T-helper 17 cell (primary cell): ENCODE measurements at places on chromosomes 7 and 10.

DNA sequence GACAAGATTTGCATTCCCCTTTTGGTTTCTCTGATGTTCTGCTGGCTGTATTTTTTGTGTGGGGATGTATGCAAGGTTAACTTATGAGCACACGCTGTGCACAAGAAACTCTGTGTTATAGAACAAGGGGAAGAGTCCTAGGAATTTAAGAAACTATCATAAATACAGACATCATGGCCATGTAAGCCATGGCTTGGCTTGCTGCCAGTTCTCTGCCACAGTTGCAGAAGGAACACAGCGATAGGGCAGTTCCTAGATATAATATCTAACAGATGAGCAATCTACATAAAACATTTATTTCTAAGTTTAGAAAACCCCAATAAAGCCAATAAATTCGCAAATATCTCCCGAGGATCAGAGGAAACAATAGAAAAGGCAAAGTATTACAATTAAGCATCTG, 153.3 kb downstream of the LRRTM3 start:
- no peak for DNase-seq

DNA sequence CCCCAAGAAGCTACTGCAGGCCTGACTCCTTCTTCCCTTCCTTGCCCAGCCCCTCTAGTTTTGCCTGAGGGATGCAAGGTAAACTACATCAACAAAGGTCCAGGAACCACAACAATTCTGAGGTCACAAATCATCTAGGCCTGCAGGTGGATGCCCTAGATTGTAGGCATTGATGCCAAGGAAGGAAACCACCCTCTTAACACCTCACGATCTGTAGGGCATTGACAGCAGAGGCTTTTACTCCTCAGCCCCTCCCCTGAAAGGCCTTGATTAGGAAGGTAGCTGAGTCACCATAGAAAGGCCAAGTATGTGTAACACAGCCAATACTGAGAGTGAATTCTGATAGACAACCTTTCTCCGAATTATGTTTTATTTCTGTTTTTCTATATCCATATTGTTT, 46.7 kb upstream of the FAM3C start:
- DNase-seq = no peak

GRCh38 chr10:34789966-34790506, 25.1 kb downstream of the PARD3 start:
- no peak for DNase-seq

DNA sequence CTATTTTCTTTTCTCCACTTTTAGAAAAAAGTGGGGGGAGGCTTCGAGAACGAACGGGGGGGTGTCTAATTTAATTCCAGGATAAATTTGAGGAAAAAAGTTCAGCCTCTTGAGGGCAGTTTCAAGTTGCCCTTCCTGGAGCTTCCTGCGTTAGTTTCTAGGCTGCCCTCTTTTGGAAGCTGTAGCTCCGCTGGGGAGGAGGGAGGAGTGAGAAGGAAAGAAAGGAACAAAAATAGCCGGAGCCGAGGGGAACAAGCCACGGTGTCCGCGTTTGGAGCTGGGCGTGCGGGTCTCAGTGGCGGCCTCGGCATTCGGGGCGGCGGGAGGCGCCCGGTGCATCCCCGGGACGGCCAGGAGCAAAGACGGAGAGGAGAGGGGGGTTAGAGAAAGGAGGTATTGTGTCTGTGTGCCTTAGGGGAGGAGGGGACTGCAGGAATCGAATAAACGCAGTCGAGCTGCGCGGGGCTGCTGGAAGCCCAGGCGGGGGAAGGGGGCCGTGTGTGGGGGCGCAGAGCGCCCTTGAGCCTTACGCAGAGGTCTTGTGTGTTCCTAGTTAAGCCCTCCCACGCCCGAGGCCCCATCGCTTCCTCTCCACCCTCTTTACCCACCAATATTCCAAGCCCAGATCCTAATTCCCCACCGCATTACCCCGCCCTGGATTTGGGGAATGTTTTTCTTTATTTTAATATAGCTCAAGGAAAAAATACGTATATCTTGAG, 2.0 kb upstream of the TNRC18 start:
- DNase-seq = no peak

GRCh38 chr10:108436096-108436495, 1271.6 kb upstream of the SORCS1 start:
- no peak for DNase-seq

DNA sequence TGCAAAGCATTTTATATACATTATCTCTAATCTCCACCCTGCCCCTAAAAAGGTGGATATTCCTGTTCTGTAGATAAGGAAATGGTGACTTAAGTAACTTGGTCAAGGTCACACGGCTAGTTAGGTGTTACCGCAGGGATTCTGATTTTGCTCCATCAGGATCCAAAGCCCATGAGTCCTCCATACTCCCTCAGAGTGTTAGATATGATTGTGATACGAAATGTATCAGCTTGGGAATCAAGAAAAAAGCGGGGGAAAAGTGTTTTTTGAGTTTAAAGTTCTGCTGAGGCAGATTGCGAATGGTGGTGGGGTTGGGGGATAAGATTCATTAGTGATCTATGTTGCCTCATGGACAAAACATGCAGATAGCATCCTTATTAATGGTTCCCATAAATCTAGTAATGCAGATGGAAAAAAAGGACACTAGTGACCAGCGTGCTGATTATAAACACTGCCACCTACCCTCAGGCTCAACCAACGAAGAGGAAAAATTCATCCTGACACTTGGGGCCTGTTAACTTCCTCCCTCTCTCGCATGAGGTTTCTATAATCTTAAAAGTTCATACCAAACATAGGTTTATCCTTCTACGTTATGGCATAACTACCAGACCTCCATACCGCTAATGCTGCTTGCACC, 2.3 kb downstream of the ICA1 start:
- no peak for DNase-seq

DNA sequence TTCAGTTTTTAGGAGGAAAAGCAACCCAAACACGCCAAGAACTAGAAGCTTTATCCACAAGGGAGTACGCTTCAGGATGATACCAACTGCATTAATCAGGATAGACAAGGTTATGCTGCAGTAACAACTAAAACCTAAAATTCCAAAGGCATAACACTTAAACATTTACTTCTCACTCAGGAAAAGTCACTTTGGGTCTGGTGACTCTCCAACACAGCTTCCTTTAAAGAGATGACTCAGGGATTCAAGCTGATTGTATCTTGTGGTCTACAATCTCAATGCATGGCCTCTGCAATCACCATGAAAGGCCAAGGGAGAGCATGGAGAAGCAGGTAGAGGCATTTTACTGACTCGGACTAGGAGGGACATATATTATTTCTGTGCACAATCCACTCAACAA, 315.8 kb downstream of the KCNMA1 start:
- no peak for DNase-seq

- DNase-seq = no peak
Observed at GRCh38 chr10:130141878-130142277, 5.7 kb downstream of the GLRX3 start.

DNA sequence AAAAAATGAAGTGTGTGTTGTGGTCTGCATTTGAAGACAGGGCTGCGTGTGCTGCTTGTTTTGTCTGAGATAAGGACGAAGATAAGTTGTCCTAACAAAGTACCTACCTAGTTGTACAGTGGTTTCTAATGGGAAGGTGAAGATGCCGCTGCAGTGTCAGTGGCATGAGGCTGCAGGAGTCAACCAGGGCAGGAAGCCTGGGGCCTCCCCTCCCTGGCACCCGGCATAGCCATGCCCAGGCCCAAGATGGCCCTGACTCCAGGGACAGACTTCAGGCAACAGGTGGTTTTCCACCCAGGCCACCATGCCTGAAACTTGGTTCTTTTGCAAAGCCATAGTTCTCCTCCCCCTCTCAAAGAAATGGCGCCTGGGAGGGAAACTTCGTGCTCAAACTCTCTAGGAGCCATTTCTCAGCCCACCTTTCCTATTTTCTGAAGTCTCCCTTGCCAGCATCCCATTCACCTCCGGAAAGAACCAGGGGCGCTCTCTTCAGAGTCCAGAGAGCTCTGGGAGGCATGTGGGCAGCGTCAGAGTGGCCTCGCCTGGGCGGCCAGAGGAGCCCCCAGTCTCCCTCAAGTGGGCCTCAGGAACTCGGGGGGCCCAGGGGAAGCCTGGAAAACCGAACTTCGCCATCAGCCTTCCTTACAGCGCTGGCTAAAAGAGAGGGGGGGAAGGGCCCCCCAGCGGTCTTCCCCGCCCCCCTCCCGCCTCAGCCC, 2.1 kb upstream of the KAT6B start:
- peak; percentile 15 for DNase-seq

- no peak for DNase-seq
Observed at GRCh38 chr7:95974108-95974507, 201.8 kb downstream of the DYNC1I1 start.

DNA sequence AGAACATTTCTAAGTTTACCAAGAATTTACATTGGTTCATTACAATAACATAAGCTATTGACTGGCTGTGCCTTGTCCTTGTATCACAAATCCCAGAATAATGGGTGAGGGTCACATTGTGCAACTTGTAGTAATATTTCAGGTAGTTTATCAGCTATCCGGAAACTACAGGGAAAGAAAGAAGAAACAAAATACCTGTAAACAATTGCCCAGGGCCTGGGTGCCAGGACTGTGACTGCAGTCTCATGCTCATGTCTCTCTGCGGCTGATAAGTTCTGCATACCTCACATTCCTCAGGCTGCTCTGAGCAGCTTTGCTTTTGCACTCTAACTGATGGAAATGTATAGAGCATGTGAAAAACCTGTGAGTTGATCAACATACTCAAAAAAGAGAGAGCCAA, 131.8 kb upstream of the TRIM24 start:
- no peak for DNase-seq

GRCh38 chr10:109988212-109988596, 19.6 kb upstream of the ADD3 start:
- no peak for DNase-seq

- DNase-seq = no peak
Observed at GRCh38 chr10:92732958-92733357, 43.2 kb downstream of the HHEX start.

DNA sequence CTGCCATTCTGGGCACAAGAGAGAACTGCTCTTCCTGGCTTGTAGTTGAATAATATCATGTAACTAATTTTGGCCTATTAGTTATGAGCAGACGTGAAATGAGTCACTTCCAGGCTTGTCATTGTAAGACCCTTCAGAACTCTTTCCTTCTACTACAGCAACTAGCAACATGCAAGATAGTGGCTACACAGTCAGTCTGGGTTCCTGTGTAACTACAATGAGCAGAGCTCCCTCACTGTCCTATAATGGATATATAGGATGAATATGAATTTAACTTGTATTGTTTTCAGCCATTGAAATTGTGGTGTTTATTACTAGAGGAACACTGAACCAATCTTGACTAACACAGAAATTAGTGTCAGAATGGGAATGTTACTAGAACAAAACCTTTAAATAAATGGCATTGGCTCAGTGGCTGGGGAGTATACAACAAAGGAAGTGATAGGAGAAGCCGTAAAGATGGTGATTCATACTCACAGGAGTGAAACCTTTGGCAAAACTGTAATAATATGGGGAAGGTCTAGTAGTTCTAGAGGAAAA, 2.9 kb upstream of the MTPN start:
- no peak for DNase-seq

DNA sequence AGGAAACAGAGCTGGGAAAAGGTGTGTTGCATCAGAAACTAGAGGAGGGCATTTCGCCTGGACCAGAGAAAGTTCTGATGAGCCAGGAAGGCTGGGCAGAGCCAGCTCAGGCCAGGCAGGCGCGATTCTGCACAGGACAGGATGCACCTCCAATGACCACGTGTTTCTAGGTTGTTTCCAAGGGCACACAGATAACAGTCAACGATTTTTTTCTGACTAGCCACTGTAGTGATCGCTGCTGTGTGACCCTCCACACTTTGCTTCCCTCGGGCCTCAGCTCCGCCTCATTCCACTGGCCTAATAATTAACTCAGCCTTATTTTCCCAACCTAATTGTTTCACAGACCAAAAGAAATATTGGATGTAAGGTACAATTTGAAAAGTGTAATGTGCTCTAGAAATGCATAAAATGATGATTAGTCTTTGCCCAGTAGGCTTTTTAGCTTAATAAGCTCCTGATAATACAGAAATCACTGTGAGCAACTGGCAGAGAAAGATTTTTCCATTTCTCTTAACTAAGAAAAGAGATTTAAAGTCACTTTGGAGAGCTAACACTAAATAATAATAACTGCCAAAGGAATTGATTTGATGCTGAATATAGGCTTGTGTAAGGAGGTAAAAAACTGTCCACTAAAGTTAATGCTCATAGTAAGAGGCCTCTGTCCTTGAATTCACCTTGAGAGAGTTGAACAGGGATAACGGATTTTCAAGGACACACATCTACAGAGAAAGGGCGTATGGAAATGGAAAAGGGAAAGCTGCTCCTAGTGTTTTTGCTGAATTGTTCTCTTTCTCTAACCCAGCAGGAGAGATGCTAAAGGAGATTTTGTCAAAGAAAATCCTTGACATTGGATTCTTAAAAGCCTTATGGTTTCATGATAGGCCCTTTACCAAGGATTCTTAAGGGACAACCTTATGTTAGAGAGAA, 291.0 kb upstream of the C7orf33 start:
- no peak for DNase-seq

GRCh38 chr10:45514291-45515270, 140.6 kb downstream of the ALOX5 start:
- no peak for DNase-seq

GRCh38 chr10:63466144-63466935, 563 bp upstream of the JMJD1C start:
- DNase-seq = peak; percentile 12
